ENCODE measurements at places on chromosomes 1 and 21.

- no peak for DNase-seq
Measured at GRCh38 chr21:44444286-44444931, 10.9 kb upstream of the LRRC3 start.

GRCh38 chr1:209403921-209404320, 179.6 kb upstream of the CAMK1G start:
- no peak for DNase-seq

- DNase-seq: no peak
Measured at GRCh38 chr1:100267284-100267683, 1.3 kb downstream of the RTCA start.

DNA sequence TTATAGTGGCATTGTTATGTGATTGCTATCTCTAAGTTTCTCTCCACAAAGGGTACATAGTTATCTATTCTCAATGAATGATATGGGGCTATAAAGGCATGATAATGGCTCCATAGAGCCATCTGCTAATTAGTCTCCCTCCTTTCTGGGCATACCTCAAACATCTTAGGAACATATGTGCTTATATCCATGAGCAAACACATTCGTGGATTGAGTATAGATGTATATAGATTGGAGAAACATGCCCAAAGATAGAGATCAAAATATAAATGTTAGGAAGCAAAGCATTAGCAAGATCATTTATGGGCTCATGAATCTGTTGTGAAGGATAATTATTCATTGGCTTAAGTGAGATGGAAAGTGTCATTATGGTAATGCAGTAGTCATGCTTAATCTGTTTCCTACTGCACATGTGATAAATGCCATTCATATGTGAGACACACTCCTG, 155.8 kb upstream of the UBE2U start:
- no peak for DNase-seq

- no peak for DNase-seq
Measured at GRCh38 chr21:46157396-46157986, 2.1 kb upstream of the FTCD start.

DNA sequence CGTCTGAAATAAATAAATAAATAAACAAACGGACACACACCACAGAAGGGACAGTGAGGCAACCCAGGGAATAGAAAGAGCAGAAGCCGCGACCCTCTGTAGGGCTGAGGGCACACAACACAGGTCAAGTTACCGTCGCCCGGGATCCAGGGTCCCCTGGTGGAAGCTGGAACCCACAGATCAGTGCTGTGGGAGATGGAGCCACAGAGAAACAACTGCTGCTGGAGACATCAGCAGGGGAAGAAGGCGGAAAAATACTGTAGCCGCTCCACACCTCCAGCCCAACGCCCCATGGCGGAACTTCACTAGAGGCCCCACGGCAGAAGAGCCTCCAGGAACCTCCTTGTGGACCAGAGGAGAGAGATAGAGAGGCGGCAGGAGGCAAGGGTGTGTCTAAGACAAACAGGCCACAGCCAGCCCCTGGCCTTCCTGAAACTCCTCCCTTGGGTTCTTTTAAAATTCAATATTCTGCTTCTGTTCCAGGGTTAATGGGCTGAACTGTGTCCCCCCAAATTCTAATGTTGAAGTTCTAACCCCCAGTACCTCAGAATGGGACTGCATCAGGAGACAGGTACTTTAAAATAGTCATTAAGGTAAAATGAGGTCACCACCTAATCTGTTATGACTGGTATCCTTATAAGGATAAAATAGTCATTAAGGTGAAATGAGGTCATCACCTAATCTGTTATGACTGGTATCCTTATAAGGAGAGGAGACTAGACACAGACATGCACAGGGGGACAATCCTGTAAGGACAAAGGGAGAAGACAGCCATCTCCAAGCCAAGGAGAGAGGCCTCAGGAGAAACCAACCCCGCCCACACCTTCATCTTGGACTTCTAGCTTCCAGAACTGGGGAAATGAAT, 7.7 kb upstream of the HLCS start:
- DNase-seq: no peak

GRCh38 chr1:56453016-56453415, 126.3 kb downstream of the PLPP3 start:
- DNase-seq: no peak

- DNase-seq: no peak
Measured at GRCh38 chr1:161962091-161962887, 61.4 kb downstream of the OLFML2B start.

- no peak for DNase-seq
Measured at GRCh38 chr1:185786524-185786923, 52.3 kb downstream of the HMCN1 start.

- no peak for DNase-seq
Measured at GRCh38 chr1:10538646-10539355, 64.1 kb downstream of the PEX14 start.

- no peak for DNase-seq
Measured at GRCh38 chr1:15148475-15148874, 5.1 kb upstream of the TMEM51 start.

DNA sequence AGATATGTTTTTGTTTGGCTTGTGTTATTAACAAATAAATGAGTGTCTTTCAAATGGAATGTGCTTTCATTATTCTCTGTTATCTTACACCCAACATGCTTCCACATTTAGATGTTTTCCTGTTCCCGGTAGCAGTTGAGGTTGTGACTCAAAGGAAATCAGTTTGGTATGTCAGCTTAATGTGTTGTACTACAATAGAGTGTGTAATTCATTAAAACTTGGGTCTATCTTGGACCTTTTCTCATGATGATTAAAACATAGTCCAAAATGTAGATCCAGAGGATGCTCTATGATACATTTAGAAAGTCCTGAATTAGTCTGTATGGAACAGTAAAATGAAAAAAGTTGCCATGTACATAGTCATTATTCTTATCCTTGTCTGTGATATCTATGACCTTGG, 26.7 kb downstream of the RTCA start:
- DNase-seq: no peak

GRCh38 chr1:12617901-12618660, at the start of gene DHRS3:
Gene DHRS3 (minus strand): TSS chr1:12618210. CDS start chr1:12617348, 862 bp downstream.
- no peak for DNase-seq

- no peak for DNase-seq
Measured at GRCh38 chr1:47181095-47181954, 8.5 kb downstream of the PDZK1IP1 start.

GRCh38 chr1:65092691-65093090, 55.3 kb upstream of the AK4 start:
- no peak for DNase-seq

DNA sequence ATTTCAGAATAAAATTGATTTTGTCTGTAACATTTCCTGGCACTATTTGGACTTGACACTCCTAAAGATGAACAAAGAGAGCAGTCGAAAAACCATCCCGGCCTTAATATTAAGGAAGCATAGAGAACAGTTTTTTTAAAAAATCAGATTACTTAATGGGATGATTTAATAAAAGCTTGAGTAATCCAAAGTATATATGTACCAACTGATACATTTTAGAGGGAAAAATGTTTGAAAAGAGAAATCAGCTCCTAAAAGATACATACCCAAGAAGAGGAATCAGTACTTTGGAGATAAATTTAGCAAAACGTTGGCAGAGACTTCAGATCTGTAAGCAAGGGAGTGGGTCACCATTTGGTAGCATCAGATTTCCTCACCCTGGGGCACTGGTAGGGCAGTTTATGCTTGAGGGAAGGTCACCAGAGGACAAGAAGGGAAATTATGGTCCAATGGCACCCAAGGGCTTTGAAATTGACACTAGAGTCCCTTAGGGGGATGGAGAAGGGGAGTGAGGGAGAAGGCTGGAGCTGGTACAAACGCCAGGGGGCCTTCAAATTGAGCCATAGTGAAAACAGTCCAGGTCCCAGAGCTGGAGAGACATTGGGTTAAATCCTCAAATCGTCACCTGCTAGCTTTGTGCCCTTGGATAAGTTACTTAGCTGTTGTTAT, 5.9 kb downstream of the SLAMF7 start:
- no peak for DNase-seq

DNA sequence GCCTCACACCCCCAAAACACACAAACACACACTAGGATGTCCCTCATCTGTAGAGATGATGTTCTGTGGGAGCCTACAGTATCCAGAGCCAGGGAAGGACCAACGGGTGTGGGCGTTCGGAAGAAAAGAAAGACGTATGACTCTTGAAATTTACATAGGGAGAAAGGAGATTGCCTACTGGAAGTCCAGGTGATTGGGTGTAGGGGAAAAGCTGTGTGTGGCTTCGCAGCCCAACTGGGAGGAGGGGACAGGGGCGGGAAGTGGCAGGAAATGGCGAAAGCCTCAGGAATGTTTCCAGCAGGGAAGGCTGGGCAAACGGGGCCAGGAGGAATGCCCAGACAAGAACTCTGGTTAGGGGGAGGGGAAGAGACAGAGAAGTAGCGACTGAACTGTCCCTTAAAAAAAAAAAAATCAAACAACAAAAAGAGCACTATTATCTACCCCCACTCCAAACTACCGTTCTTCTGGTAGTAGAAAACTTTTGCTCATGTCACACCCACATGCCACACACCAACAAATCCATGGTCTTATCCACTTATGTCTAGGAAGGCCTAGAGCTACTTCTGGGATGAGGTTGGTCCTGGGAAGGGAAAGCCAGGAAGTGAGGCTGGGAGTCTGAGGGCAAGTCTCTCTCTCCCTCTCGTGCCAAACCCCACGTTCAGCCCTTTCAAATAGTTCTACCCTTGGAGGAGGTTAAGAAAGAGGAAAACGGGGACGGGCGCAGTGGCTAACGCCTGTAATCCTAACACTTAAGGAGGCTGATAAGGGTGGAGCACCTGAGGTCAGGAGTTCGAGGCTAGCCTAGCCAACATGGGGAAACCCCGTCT, 1.8 kb upstream of the CKS1B start:
- no peak for DNase-seq
